Motor neuron (in vitro differentiated cells): ENCODE measurements at places on chromosomes 12 and 14. TPM values are rescaled to one million over a fixed set of nuclear protein-coding genes. Genes with fewer than 3 reads are reported as not detected.

DNA sequence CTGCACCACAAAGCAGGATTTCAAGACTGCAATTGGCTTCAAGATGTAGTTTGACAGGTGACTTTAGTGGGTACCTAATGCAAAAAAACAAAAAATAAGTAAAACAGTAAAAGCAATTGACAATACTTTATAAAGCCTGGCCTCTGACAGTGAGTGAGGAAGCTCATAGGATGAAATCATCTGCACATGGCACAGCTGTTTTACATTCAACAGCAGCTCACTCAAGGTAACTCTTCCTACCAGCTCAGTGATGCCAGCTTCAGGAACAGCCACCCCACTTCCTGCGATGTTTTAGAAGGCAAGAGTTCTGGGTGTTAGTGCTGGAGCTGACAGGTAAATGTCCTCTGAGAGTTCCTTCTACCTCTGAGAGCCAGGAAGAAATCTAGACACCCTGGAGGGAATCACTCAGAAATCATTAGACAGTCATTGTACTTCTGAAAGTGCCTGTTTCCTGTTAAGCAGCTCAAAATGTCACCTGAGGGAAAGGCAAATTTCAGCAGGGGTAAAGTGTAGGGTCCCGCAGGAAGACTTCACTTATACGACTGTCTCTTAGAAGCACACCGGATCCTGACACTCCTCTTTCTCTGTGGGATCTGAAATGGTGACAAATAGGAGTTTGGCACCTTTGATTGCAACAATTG lies 99.9 kb downstream of the FOXN3 start:
- no peak for ATAC-seq

GRCh38 chr14:72256055-72256454 lies 323.8 kb downstream of the RGS6 start:
- peak; percentile 82 for ATAC-seq

DNA sequence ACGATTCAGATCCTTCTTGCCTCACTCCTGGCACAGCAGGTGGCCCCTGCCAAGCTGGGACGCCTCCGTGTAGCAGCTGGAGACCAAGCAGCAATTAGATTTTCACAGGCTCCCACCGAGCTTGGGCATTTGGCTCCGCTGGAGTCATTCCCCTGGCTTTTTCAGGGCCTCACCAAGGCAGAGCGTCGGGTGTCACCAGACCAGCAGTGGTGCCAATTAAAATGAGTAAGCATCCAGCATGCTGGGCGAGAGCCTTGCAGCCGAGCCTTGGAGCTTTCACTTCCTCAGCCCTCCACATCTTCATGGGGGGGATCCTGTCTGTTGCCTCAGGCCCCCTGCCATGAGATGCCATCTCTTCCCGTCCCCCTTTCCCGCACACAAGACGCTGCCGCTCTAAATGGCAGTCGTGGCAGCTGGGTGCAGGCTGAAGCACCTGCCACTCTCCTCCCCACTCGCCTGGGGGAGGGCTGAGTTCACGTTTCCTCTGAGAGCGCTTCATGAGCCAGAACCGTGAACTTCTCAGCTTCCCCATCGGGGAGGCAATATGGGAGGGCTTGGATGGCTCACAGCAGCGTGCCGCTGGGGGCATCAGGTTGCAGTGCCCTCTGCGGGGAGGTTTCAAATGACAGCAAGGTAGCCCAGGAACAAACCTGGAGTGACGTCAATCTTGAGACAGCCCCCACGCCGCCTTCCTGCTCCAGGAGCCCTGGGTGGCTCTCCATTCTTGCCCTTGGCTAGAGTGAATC lies 11.7 kb downstream of the TPCN1 start:
- ATAC-seq, result no peak

NRXN3 gene
- total RNA-seq, result 2.0 and 3.0 TPM in 2 replicates

CLMN gene
- 0.10 and 0.27 TPM in 2 replicates for total RNA-seq

RNASE13 gene
- not detected in 2 replicates for total RNA-seq

GRCh38 chr12:54349679-54350078 lies 14.6 kb downstream of the GPR84 start:
- peak; percentile 30 for ATAC-seq

DNA sequence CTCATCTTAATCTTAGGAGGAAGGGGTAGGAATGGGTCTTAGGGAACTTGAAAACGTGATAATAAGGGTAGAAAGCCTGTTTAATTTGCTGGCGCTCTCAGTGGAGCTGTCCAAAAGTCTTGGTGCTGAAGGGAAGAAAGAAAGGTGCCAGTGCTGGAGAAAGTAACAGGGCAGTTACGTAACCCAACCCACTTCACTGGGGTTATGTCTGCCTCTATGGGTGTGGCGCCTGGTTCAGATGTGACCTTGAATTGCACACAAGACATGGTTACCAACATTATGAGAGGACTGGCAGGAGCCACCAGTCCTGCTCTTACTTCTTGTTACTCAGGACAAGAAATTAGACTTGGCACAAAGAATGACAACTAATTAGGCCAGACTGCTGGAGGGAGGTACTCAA lies 18.6 kb upstream of the GPATCH2L start:
- ATAC-seq, result no peak

DNA sequence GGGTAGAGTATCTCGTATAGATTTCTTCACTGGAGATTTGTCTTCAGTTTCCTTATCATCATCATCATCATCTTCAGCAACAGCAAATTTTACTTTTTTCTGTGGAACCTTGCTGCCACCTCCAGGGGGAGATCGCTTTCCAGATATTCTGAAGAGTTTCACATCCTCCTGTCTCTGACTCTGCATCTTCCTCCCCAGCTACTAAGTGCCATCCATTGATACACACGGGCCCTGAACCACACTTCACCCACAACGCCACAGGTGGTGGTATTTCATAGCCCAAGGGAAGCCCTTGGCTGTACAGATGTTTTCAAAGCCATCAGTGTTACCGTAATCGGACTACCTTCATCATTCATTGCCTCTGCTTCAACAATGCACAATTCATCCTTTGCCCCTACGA lies 82.2 kb downstream of the PPP2R5C start:
- no peak for ATAC-seq

GNB3 gene
- total RNA-seq, result 4.6 and 12.6 TPM in 2 replicates

- no peak for ATAC-seq
Observed at GRCh38 chr14:24463017-24463883, 20.7 kb upstream of the SDR39U1 start.

DNA sequence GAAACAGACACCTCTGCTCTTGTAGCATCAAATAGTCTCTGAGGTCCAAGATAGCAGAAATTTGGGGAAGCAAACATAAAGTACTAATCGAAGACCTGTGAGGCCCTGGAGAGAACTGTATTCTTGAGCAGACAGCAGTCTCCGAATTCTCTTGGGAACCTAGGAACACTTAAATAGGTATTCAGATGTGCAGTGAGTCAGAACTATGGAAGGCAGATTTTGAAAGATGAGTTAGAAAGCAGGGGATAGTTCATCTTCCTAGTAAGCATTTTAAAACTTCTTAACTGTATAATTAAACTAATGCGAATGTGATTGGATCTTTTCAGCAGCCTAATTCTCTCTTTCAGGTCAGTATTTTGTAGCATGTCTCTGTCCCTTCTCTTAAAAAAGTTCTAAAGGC lies 30.6 kb downstream of the NAA30 start:
- no peak for ATAC-seq

DNA sequence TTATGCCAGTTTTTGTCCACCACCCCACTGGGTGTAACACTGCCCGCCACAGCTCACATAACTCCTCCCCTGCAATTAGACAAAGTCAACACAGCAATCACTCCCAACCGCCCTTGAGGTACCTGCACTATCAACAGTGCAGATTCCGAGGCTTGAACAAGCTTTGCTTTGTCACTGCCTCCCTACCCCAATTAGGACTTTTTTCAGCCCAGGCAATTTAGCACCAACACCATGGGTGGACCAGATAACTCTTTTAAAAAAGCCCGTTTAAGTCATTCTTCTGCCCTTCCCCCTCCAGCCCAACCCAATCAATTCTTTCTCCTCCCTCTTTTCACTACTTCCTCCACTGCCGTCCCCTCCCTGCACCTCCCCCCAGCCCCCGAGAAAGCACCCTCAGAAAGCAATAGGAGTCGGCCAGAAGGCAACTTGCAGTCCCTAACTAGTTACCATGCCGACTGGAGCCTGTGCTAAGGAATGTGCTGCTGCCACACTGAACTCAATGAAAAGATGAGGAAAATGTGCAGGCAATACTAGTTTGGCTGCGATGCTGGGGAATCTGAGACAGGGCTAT lies 45.7 kb upstream of the OTX2 start:
- peak; percentile 97 for ATAC-seq

- ATAC-seq, result no peak
Observed at GRCh38 chr12:71448150-71448581, 8.6 kb downstream of the LGR5 start.

GYS2 gene
- not detected in 2 replicates for total RNA-seq

GLIPR1L2 gene
- total RNA-seq, result 0.08 TPM in 1 of 2 replicates, not detected in the other

OAS3 gene
- total RNA-seq, result 4.0 and 4.8 TPM in 2 replicates
